HS-5 (cell line): ENCODE measurements at places on chromosomes 3 and 15.

DNA sequence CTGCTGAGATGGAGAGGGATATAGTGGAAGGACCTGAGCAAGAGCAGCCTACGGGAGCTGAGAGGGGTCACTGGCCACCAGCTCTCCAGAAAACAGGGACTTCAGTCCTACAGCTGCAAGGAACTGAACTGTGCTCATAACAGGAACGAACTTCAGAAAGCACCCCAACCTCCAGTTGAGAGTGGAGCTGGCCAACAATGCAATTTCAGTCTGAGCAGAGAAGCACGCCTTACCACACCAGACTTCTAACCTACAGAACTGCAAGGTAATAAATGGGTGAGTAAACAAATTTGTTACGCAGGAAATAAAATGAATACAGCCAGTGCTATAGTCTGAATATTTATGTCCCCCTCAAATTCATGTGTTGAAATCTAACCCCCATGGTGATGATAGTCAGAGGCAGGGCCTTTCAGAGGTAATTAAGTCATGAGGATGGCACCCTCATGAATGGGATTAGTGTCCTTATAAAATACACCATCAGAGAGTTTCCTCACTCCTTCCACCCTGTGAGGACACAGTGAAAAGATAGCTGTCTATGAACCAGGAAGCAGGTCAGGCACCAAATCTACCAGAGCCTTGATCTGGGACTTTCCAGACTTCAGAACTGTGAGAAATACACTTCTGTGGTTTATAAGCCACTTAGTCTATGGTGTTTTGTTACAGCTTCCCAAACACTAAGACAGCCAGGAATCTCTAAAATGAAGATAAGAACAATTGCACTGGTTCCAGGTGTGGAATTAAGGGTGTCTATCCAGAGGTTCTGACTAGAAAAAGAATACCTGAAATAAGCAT, 58.6 kb downstream of the SYNM start:
- no peak for DNase-seq

GRCh38 chr3:70752051-70752450, 439.6 kb upstream of the MDFIC2 start:
- no peak for DNase-seq

DNA sequence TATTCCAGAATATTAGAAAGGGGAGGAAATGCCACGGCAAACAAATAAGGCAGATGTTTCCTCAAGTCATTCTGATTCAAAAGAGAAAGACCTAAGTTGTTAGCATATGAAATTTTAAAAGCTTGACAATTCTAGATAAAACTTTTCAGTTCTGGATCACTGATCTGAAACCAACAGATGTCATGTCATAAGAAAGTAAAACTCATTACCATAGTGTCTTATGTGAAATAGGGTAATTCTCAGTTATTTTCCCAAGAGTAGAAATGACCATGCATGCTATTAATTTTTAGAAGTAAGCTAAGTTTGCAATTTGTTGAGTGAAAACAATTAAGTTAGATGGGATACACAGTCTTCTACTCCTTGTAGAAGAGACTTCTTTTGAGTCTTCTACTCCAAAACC, 630.3 kb downstream of the NAALADL2 start:
- no peak for DNase-seq

DNA sequence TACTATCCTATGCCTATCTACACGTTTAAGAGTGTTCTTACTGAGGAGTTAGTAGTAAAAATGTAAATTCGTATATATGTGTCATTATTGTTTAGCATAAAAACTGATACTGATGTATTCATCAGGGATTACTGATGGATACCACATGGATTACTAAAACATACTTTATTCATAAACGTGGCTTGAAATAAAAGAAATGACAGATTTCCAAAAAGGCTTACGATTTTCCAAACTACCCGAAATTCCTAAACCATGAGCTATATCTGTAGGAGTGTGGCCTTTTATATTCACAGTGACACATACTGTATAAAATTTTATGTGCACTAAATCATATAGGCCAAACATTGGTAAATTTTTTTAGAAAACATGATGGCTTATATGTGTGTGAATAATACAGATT, 6.9 kb downstream of the TSC22D2 start:
- DNase-seq, result peak; percentile 92

DNA sequence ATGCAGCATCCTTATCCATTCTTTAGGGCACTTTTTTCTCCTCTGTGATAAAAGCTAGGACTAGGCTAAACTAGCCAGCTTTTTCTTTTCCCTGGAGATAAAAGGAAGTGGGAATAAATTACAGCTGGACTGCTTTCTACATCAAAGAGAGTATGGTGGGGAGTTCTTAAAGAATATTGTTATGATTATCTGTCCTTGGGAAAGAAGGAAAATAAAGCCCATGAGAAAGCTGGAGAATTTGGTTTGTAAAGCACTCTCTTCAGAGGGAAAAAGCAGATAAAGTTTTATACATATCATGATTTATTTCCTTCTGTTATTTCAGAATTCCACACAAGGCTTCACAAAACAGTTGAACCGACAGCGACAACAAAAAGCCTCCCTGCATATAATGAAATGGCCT, 923.0 kb downstream of the DIPK2A start:
- no peak for DNase-seq

GRCh38 chr15:74449095-74449494, 11.9 kb downstream of the UBL7 start:
- no peak for DNase-seq

- no peak for DNase-seq
These were observed 534.6 kb upstream of the ROBO2 start for GRCh38 chr3:76505202-76505845.

DNA sequence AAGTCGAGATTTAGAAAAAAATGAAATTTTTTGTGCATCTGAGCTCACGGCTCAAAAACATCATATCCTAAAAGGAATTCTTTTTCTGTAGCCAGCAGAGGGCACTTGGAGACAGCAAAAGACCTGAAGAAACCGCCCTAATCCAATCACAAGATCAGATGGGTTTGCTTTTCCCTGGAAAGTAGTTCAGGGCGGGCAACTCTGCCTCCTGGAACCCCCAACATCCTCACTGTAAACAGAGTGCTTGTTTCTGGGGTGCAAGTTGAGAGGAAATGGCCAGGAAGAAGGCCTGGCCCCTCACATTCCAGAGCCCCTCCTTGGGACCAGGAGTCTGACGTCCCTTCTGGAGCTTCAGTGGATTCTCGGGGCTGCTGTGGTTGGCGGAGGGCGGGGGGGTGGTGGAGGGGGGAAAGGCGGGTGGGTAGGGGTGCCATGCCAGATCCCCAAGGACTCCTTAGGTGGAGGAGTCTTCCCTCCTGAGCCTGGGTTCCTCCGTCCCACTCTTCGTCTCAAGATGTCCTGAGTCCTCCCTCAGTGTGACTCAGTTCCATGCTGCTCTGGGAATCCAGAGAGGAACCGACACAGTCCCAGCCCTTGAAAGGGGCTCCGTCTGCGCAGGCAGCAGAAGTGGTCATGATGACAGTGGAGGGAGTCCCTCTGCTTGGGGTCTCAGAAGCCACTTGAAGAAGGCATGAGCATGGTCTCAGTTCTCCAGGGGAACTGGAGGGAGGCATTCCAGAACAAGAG, 35.9 kb downstream of the CCK start:
- DNase-seq, result peak; percentile 32

GRCh38 chr3:124628863-124629262, 101.4 kb upstream of the UMPS start:
- no peak for DNase-seq

GRCh38 chr15:43067717-43068461, 37.9 kb downstream of the UBR1 start:
- DNase-seq, result peak; percentile 30

GRCh38 chr15:87973501-87974215, 282.9 kb downstream of the NTRK3 start:
- DNase-seq, result no peak

- DNase-seq, result no peak
These were observed 26.5 kb upstream of the CLRN1 start for GRCh38 chr3:150998996-150999395.

GRCh38 chr3:100089812-100090668, 24.3 kb downstream of the FILIP1L start:
- no peak for DNase-seq

- DNase-seq, result no peak
These were observed 143.3 kb downstream of the TCF12 start for GRCh38 chr15:57061696-57062095.

GRCh38 chr15:75673426-75674235, 25.9 kb downstream of the SNX33 start:
- no peak for DNase-seq

DNA sequence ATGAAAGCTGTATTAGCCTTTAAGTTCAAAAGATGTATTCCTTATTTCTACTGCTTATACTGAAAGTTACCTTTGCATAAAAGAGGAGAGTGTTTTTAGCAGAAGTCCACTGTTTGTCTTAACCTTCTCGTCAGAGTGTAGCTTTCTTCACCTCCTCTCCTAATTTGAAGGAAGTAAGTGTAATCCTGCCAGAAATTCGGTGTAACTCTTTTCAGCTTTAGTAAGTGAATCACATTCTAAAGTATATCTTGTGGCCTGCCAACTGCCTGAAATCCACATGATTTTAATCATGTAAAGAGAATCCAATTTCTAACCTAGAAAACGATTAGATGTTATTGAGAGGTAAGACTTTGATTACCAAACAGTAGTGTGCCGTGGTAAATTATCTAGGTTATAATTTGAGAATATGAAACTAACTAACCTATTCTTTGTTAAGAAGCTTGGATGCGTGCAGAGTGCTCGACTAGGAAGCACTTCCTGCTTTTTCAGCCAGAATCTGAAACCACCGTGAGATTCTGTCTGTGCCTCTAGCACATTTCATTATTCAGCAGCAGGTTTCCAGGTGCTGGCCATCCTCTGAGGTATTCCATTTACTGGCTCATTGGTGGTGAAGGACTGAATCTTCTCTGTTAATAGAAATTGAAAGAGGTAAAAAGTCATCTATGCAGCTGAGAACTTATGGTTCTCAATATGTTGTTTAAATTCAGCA, 7.5 kb downstream of the GYG1 start:
- DNase-seq, result no peak

- DNase-seq, result no peak
These were observed 65.8 kb upstream of the PTX3 start for GRCh38 chr3:157370867-157371266.

DNA sequence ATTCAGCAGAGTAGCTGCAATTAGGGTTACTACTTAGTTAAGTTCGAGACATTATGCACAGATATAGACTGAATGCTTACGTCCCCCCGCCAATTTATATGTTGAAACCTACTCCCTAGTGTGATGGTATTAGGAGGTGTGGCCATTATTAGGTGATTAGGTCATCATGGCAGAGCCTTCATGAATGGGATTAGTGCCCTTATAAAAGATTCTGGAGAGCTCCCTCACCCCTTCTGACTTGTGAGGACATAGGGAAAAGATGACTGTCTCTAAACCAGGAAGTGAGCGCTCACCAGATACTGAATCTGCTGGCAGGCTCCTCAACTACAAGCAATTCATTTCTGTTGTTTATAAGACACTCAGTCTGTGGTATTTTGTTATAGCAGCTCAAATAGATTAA, 25.6 kb upstream of the TEX9 start:
- no peak for DNase-seq

- no peak for DNase-seq
These were observed 219.3 kb upstream of the TTC14 start for GRCh38 chr3:180382638-180383180.

GRCh38 chr3:71754610-71755253, 1.1 kb downstream of the GPR27 start:
- DNase-seq, result no peak

DNA sequence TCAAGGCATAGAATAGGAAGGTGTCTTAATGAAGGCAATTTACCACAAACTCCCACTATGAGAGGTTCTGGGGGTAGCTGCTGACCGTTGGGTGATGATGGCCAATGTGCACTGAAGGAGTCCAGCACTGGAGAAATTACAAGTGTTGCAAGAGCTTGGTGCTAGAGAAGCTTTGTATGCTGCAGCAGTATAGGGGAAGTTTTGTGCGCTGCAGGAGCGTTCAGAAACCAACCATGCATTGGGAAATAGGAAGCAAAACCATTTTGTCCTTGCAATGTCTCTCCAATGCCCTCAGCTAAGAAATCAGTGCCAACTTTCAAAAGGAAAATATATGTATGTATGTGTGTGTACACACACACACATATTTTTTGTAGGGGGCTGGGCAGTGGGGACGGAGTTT, 441.6 kb upstream of the NAALADL2 start:
- no peak for DNase-seq

GRCh38 chr3:133474251-133474801, 74.5 kb downstream of the BFSP2 start:
- DNase-seq, result no peak

GRCh38 chr15:38069511-38070011, 135.1 kb downstream of the TMCO5A start:
- DNase-seq, result no peak

DNA sequence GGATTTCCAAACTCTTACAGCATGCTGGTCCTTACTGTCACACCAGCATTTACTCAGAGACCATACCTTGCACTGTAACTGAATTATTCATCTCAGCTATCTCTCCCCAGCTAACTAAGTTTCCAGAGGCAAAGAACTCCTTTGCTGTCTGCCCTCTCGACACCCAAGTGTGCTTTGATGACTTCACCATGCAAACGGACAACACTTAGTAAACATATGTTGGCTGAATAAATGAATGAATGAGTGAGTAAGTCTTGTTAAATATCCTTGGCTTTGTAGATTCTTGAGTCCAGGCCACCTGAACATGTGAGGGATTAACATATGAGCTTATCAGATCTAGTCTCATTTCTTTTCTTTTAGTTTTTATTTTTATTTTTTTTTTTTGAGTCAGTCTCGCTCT, 138.2 kb downstream of the PLD1 start:
- no peak for DNase-seq

DNA sequence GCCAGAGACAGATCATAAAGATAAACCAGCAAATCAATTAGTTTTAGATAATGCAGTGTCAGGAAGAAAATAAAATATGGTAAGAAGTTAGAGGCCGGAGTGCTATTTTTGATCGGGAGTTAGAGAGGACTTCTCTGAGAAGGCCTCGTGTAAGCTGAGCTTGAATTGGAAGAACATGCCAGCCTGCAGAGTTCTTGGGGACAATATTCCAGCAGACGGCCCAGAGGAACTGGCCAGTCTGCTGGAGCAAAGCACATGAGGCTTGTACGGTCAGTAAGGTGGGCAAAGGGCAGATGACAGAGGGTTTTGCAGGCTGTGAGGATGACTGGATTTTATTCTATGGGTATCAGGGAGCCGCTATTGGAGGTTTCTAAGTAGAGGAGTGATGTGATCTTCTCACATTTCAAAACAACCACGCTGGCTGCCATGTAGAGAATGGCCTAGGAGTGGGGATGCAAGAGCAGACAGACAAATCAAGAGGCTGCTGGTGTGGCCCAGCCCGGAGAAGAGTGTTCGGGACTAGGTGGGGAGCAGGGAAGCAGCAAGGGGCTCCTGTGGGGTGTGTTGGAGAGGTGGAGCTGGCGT, 84.0 kb downstream of the HES1 start:
- DNase-seq, result no peak

GRCh38 chr3:12932754-12933153, 91.4 kb upstream of the RPL32 start:
- DNase-seq, result no peak

DNA sequence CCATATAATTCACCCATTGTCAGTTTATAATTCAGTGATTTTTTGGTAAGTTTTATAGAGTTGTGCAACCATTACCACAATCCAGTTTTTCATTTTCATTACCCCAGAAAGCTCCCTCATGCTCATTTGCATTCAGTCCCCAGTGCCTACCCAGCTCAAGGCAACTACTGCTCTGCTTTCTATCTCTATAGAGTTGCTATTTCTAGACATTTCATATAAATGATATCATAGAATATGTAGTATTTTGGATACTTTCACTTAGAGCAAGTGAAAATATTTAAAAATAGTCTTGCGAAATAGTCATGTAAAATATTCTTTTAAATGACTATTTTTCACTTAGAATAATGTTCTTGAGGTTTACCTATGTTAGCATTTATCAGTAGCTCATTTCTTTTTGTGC, 42.1 kb downstream of the ZNF654 start:
- DNase-seq, result no peak
